ENCODE measurements at places on chromosomes 1 and 21.

GRCh38 chr21:29825936-29826335 is 113.9 kb downstream of the GRIK1 start:
- DNase-seq: no peak

DNA sequence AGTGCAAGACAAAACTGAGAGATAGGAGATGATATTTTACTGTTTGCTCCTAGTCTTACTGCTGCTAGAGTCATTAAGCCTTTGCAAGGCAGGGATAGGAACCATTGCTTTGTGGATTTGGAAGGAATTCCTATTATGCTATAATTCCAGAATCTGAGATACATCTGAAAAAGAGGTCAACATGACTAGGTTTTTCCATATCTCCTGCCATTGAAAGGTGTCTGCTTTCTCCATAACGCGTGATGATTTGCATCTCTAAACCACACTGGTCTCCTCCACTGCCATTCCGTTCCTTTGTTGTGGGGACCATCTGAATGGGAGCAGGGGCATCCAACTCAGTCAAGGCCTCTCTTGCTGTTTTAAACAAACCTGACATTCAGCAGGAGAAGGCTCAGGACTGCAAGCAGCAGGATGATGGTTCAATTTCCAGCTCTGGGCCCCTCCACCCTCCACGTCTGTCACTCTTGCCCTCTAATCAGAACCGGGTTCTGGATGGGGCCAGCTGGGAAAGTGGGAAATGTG is 45.2 kb downstream of the PLPP3 start:
- no peak for DNase-seq

- DNase-seq: peak; percentile 82
Observed at GRCh38 chr1:113758631-113759332, 504 bp downstream of the PHTF1 start.

DNA sequence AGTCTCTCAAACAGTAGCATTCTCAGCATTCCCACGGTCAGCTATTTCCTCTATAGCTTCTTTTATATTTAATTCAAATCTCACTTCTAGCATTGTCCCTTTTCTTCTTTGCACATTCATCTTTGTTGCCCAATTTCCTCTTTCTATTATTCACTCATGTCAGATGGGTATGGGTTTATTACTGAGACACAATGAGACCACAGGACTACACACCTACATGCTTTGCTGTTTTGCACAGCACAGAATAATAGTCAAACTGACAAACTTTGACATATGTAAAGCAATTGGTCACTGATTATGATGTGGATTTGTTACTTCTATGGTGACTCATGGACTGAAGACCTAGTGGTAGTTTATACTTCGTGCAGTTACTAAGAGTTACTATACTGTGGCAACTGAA is 5.8 kb upstream of the CD1C start:
- peak; percentile 26 for DNase-seq

DNA sequence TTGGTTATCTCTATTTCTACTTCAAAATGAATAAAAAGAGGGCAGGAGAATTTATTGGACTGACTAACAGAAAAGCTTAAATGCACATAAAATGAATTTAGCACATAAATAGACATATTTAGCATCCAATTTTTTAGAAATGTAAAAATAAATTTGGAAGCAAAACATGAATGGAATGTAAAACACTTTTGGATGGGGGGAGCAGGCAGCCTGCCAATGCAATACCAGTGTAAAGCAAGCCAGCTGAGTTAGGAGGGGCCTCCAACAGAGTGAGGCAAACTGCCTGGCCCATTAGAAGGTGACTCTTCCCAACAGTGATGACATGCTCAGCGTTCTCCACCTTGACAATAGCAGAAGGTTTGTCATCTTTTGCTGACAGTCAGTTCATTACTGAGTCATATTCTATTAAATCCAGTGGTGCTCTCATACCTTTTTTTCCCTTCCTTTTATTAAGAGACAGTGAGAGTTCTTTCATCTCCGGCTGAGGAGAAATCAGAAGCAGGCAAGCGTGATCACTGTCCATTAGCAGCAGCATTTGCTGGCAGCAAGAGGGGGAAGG is 19.5 kb upstream of the EXO1 start:
- DNase-seq: no peak

GRCh38 chr1:238239343-238239742 is 348.6 kb upstream of the ZP4 start:
- DNase-seq: no peak

- no peak for DNase-seq
Observed at GRCh38 chr1:108969346-108969745, 6.1 kb upstream of the CLCC1 start.
